Foreskin fibroblast (primary cell): ENCODE measurements at places on chromosomes 1 and 21.

- DNase-seq: peak; percentile 40
These were observed 64.7 kb downstream of the SLC35A3 start for GRCh38 chr1:100034470-100034869.

DNA sequence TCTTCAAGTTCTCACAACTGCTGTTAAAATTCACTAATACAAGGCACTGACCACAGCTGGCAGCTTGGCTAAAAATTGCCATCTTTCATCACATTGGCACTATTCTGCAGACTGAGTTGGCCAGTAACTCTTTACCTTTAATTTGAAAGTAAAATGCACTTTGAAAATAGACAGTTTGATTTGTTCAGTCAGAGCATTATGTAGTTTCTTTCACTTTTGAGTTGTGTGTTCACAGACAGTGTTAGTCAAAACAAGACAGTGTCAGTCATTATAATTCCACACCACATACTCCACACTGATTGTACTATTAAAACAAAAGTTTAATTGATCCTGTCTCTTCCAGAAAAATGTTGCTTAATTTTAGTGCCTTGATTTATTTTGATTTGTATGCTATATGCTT is 160.7 kb downstream of the SDCCAG8 start:
- no peak for DNase-seq

DNA sequence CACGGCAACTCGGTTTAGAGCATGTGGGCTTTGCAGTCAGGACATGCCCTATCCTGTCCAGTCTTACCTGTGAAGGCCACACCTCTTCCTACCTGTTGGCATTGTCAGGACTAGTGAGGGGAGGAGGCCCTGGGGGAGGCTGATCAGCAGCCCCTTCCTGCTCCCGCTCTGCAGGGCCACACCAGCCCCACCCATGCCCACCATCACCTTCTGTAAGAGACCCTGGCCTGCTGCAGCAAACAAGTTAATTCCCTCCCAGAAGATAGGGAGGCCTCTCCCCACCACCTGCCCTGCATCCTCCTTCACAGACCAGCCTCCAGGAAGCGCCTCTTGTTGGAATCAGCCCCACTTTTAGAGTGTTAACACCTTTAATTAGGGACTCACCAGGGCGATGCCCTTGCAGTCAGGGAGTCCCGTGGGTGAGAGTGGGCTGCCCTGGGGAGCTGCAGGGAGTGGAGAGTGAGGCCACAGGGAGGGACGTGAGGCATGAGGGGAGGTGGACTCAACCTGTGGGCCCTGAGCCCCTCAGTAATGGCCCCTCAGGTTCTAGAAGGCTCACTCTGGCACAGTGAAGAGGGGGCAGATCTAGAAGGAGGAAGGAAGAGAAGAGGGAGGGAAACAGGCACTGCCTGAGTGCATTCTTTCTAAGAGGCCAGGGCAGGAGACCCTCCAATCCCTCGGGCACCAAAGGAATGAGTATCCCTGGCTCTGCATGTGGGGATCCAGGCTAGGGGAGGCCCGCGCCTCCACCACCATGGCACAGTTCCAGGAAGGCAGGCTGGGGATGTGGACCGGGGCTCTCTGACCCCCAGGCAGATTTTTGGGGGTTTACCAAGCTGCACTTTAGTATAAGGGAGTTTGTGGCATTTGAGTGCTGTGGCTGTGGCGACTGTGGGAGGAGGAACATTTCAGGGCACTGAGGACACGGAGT is 8.2 kb downstream of the UMODL1 start:
- no peak for DNase-seq

GRCh38 chr1:30188999-30189398 is 534.4 kb downstream of the MATN1 start:
- no peak for DNase-seq

GRCh38 chr1:240107058-240107684 is 15.5 kb downstream of the FMN2 start:
- DNase-seq: peak; percentile 69

GRCh38 chr21:44614161-44614631 is 2.3 kb downstream of the KRTAP10-8 start:
- DNase-seq: no peak

DNA sequence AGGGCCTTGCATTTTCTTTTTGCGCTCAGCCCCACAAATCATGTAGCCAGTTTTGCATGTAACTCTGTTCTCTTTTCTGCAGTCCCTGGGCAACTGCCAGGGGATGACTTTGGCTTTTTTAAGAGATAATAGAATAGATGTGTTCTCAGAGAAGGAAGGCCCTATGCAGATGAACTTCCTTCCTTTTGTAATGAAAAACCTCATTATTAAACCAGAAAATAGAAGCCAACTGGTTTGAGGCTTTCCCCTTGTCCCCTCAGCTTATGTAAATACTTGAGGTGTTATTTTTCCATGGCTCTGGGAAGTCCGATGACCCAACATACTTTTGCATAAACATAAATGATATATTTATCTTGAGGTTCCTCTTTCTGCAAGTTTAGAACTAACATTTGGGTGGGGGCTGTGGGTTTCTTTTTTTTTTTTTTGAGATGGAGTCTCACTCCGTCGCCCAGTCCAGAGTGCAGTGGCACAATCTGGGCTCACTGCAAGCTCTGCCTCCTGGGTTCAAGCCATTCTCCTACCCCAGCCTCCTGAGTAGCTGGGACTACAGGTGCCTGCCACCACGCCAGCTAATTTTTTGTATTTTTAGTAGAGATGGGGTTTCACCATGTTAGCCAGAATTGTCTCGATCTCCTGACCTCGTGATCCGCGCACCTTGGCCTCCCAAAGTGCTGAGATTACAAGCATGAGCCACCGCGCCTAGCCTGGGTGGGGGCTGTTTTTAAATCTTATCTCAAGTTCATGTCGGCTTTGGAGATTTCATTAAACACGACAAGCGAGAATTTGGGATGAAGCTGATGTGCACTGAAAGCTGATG is 14.4 kb upstream of the FCRL5 start:
- no peak for DNase-seq

GRCh38 chr1:210321552-210321951 is 7.2 kb upstream of the HHAT start:
- no peak for DNase-seq

- no peak for DNase-seq
These were observed 6.3 kb upstream of the CTTNBP2NL start for GRCh38 chr1:112389689-112390088.

- no peak for DNase-seq
These were observed 46.6 kb downstream of the S1PR1 start for GRCh38 chr1:101283443-101283842.
